ENCODE measurements at places on chromosomes 7 and 10. TPM values are rescaled to one million over a fixed set of nuclear protein-coding genes. Genes with fewer than 3 reads are reported as not detected.

NUTM2A gene
- 2.4 TPM for polyA plus RNA-seq

DNA sequence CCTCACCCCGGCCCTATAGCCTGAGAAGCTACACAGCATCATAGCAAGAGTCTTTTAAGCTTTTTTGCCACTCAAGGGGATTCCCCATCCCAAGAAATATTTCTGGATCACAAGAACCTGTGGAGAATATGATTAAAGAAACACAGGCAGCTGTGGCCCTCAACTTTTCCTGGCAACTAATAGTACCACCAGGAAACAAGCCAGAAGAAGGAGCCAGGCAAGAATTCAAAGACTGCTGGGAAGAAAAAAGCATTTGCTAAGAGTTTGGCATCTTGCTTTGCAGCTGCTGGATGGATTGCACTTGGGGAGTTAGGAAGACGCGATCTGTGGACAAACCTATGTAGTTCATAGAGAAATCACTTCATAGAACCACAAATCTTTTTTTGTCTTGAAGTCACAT is 437.8 kb downstream of the PLXDC2 start:
- DNase-seq: no peak

COMTD1 gene
- 44.1 TPM for polyA plus RNA-seq

GRCh38 chr7:45007571-45008328 is 7.7 kb downstream of the CCM2 start:
- DNase-seq: no peak

- DNase-seq: no peak
These were observed 817.6 kb downstream of the TNS3 start for GRCh38 chr7:46764100-46764936.
